ENCODE measurements at places on chromosomes 5 and 9. TPM values are rescaled to one million over a fixed set of nuclear protein-coding genes. Genes with fewer than 3 reads are reported as not detected.

ZFP2 gene
- 0.24 TPM for total RNA-seq

DNA sequence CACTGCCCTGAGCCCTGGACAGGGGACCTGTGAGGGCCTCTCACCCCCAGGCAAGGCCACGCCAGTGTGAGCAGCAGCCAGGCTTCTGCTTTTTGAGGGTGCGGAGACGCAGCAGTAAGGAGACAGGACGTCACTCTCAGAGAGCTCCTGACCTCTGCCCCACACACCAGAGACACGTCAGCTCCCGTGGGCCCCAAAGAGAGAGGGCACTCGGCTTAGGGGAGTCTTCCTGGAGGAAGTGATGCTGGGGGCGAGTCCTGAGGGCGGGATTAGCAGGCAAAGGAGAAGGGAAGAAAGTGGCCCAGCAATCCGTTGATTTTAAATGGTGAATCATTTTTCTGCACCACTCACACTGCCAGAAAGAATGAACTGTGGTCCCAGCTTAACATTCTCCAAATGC, 24.0 kb upstream of the SLC9A3 start:
- H3K36me3 ChIP-seq, result no peaks in the 10 kb centered on the region
- H3K27ac ChIP-seq, result no peak overlapping the region
- no peak overlapping the region for H3K4me3 ChIP-seq
- no peak for DNase-seq
- peaks cover 26% of the 10 kb centered on the region for H3K27me3 ChIP-seq

ADRA1B gene
- not detected for total RNA-seq

DNA sequence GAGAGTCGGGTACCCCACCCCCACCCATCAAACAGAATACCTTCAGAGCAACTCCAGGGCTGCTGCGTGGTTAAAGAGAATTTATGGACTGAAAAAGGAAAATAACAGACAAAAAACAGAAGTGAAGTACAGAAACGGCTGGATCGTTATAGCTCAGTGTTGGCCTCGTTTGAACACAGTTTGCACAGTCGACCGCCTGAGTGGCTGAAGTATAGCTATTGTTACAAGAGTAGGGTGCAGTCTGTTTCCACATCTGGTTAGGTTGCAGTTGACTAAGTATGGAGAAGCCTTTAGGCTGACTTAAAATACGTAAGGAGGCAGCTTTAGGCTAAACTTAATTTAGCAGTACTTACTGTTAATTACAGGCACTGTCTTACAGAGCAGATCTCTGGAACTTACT, 121.2 kb downstream of the GCNT1 start:
- no peak overlapping the region for H3K4me3 ChIP-seq
- DNase-seq, result no peak
- no peaks in the 10 kb centered on the region for H3K36me3 ChIP-seq
- no peak overlapping the region for H3K27ac ChIP-seq
- peaks cover 3% of the 10 kb centered on the region for H3K27me3 ChIP-seq

THBS4 gene
- 1.6 TPM for total RNA-seq

DNA sequence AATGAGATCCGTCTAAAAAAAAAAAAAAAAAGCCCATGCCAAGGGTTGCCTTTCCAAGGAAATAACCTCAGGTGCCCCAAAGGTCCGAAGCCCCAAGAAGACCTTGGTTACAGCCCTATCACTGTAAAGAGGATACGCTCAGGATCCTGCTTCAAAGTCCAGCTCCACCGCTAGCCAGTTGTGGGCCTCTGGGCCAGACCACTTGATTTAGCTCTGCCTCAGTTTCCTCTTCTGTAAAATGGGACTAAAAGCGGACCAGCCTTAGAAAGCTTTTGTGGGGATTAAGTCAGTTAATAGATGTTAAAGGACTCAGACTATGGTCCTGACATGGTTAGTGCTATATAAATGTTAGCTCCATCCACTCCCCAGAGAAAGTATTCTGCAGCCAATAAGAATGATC, 48.7 kb upstream of the ORM1 start:
- H3K4me1 ChIP-seq, result no peaks in the 10 kb centered on the region
- no peak overlapping the region for H3K27ac ChIP-seq

- H3K27me3 ChIP-seq, result no peaks in the 10 kb centered on the region
- H3K27ac ChIP-seq, result no peak overlapping the region
- H3K36me3 ChIP-seq, result no peaks in the 10 kb centered on the region
- no peaks in the 10 kb centered on the region for H3K4me1 ChIP-seq
Measured at GRCh38 chr9:118017607-118018122, 313.5 kb downstream of the TLR4 start.

- H3K4me1 ChIP-seq, result no peaks in the 10 kb centered on the region
- no peaks in the 10 kb centered on the region for H3K36me3 ChIP-seq
- no peak for DNase-seq
- no peak overlapping the region for H3K27ac ChIP-seq
- H3K27me3 ChIP-seq, result no peaks in the 10 kb centered on the region
- H3K4me3 ChIP-seq, result no peak overlapping the region
Measured at GRCh38 chr5:96673127-96673526, 11.0 kb downstream of the CAST start.

FAM221B gene
- total RNA-seq, result not detected

Data from A673 (cell line).